Cerebellum (tissue), 4 donors: ENCODE measurements at places on chromosomes 13 and 19. TPM values are rescaled to one million over a fixed set of nuclear protein-coding genes. Genes with fewer than 3 reads are reported as not detected.

- DNase-seq = no peak
These were observed 698.8 kb downstream of the LIG4 start for GRCh38 chr13:107516517-107516916.

GRCh38 chr13:26280295-26280694 lies 26.4 kb downstream of the CDK8 start:
- no peak for DNase-seq

DNA sequence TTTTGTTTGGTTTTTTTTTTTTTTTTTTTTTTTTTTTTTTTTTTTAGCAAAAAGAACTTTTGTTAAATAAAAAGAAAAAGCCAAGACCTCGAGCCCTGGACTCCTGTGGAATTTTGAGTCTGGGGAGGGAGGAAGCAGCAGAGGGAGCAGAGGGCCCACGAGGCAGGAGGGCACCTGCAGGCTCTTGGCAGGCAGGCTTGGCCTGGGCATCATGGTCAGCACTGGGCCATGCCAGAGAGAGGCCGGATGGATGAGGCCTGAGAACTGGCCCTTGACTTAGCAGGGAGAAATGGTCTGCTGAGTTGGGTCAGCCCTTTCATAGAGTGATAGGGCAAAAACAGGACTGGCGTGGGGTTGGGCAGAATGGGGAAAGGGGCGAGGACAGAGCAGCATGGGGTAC lies 100.4 kb downstream of the GPR12 start:
- peak; percentile 86 for DNase-seq

RFPL4A gene
- total RNA-seq = not detected

DNA sequence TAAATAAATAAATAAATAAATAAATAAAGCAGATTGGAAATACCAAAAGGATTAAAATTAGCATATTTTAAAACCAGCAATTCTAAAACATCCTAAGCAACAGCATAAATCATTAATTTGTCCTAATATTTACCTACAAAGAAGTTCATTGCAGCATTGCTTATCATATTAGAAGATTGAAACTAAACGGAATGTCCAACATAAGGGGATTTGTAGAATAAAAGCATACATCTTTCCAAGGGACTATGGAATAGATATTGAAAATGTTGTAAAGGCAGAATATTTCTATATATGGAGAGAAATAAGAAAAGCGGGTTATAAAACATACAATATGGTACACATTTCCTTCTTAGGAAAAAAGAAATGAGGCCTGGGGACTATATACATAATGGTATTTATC lies 71.1 kb upstream of the RFC3 start:
- DNase-seq = no peak

GRCh38 chr19:3692141-3693024 lies 7.9 kb downstream of the PIP5K1C start:
- no peak for DNase-seq
